ENCODE measurements at places on chromosomes 2 and 18.

- no peak for DNase-seq
Measured at GRCh38 chr2:220000080-220000479, 372.6 kb downstream of the SLC4A3 start.

DNA sequence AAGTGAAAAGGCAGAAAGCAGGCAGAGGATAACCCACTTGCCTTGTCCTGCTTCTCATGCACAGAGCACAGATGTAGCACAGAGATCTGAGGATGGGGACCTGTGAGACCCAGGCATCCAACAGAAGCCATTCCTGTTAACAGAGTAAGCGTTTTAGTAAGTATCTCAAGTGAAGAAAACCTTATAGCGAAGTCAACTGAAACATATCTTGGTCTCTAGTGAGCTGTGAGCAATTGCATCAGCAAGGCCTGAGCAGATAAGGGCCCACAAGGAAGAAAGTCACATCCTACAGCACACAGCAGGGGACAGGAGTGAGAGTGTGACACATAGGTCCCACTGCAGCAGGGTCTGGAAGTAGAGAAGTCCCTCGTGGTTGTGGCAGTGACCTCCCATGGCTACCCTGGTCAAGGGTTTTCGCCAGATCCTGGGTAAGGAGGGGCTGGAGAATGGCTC is 248.7 kb upstream of the TNP1 start:
- DNase-seq = no peak

GRCh38 chr2:130796290-130796689 is 40.4 kb upstream of the ARHGEF4 start:
- no peak for DNase-seq

DNA sequence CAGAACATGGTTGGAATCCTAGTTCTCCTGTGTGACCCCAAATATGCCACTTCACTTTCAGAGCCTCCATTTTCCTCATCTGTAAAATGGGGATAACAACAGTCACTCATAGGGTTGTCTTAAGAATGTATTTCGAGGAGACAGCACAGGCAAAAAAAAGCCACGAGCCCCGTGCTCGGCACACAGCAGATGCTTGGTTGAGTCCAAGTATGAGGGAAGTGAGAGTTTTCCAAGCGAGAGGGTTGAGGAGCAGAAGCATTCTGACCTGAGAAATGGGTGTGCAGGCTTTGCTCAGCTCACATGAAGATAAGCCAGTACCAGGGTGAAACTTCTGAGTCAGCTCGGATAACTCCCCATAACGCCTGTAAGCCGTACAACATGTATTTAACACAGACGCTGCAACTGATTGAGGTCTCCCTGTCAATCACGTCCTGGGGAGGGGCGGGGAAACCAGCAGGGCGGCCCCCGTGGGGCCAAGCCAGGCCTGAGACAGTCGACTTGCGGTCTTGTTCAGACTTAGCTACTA is 23.0 kb upstream of the ODC1 start:
- no peak for DNase-seq

GRCh38 chr2:163558251-163559021 is 177.4 kb downstream of the FIGN start:
- DNase-seq = no peak

DNA sequence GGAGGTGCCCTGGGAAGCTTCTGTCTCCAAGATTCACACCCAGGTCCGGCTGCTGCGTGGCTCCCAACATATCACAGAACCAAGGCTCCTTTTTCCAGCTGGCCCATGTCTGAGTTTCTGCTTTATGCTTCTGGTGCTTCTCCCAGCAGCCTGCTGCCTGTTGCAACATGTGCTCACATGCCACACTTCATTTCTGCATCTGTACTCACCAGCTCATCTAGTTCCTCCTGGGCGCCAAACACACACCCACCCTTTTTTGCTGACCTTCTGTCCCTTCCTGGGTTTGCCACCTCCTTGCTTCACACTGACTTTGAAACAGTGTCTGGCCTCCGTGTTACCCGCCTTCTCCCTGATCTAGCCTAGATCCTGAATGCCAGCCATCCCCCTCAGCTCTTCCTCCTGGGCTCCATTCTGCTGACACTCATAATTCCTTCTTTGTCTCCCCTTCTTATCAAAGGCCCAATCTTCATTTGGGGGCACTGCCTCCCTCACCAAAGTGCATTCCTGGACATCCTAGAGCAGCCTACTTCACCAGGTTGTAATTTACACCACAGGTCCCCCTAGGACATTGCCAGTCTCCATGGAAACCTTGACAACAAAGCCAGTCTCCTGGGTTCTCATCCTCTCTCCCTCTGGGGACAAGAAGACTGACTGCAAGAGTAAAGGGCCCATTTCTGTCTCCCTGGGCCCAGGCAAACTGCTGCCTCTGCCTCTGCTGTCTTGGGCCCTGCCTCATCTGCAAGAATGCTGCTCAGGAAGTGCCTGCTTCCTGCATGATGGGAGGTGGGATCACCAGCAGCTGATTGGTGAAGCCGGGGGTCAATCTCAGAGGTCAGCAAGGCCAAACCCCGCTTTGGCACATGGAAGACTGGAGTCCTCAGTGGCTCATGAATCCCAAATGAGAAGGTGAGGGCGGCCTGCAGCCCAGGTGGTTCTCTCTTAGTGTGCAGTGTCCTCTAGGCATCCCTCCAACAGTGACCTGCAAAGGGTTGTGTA is 13.9 kb upstream of the PROM2 start:
- no peak for DNase-seq

- no peak for DNase-seq
Measured at GRCh38 chr18:11658989-11659388, 30.1 kb upstream of the GNAL start.

GRCh38 chr2:10159581-10160131 is 37.1 kb downstream of the RRM2 start:
- no peak for DNase-seq

GRCh38 chr2:19287324-19287723 is 71.1 kb downstream of the OSR1 start:
- no peak for DNase-seq

GRCh38 chr2:213259266-213259665 is 25.0 kb upstream of the SPAG16 start:
- DNase-seq = no peak

GRCh38 chr18:70127359-70127758 is 78.1 kb downstream of the RTTN start:
- DNase-seq = no peak

- DNase-seq = no peak
Measured at GRCh38 chr2:237692601-237693290, 65.4 kb downstream of the LRRFIP1 start.

GRCh38 chr2:168180483-168180882 is 66.9 kb downstream of the STK39 start:
- DNase-seq = no peak

DNA sequence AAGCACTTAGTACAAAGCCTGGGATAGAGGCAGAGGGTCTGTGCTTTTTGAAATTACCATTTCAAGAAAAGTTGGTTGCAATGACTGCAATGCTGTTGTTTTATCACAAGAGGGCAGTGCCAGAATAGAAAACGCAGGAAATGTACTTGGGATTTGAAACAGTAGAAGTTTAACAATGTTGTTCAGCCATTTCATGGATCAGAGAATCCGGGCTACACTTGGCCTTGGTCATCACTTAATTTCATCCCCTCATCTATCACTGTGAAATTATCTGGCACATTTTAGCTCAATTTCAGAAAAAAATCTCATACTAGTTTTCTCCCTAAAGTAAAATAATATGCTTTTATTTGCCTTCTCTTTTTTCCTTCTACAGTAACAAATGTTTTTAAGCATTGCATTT is 70.8 kb downstream of the RAPGEF4 start:
- DNase-seq = no peak

DNA sequence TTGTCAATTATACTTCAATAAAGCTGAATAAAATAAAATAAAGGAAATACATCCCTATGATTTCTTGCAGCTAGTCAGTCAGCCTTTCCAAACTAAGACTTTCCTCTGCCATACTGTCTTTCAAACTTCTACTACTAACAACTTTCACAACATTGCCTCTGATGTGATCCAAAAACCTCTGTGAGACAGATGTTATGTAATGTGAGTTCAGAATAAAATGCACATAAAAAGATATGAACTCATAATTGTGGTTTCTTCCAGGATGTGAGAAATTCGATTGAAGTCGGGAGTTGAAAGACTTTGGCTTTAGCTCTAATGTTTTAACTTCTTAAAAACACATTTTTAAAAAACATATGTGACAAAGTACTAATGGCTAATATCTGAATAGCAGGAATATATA is 98.7 kb downstream of the PIGN start:
- DNase-seq = no peak

GRCh38 chr18:48024881-48025660 is 94.6 kb upstream of the SMAD2 start:
- DNase-seq = no peak

Data from NCI-H187 (cell line).